SIG-M5 (cell line): ENCODE measurements at places on chromosomes 5 and 9.

GRCh38 chr9:69546265-69546664, 125.9 kb downstream of the APBA1 start:
- no peak for DNase-seq

DNA sequence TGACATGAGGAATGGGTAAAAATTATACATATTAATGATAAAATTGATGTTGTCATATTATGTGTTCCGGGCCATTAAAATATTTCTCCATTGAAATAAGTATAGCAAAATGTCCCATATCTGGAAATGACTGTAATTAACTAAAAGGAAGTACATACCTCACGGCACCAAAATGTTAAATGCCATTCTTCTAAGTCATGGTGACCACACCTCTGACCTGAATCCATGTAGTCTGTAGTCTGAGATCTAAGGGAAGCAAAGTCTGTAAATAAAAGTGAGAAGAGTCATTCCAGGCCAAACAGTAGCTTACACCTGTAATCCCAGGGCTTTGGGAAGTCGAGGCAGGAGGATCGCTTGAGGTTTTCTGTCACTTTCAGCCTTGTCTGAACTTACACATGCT, 8.7 kb upstream of the GDA start:
- DNase-seq, result no peak

GRCh38 chr9:129811967-129812363, 9.0 kb downstream of the TOR1B start:
- no peak for DNase-seq

- DNase-seq, result no peak
These were observed 14.3 kb downstream of the DAP start for GRCh38 chr5:10746711-10747110.

- DNase-seq, result no peak
These were observed 894.8 kb upstream of the CDH10 start for GRCh38 chr5:25539536-25539935.

DNA sequence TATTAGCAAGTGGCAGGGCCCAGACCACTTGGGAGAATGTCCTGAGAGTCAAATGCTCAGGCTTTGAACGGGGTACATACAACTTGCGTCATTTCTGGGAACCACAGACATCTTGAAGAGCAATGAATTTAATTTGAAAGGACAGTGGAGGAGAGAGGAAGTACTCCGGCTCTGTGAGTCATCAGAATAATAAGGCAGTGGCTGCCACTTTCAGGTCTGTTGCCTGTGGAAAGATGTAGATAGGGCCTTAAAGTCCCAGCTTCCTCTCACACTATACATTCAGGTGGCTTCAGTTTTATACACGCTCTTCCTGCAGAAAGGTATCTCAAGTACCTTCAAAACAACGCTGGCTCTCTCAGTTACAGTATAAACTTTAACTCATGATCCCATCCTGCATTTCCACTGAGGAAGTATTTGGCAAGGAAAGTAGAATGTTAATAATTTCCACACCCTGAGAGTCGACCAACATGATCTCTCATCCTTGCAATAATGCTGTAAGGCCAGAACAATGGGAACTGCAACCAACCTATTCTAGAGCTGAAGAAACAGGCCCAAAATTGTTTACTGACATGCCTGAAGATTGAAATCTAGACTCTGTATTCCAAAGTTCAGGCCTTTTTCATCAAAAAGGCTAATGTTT, 6.8 kb upstream of the PRUNE2 start:
- DNase-seq, result peak; percentile 5

GRCh38 chr5:11483630-11484029, 420.6 kb downstream of the CTNND2 start:
- DNase-seq, result no peak

- DNase-seq, result no peak
These were observed 98.7 kb downstream of the VAV2 start for GRCh38 chr9:133893191-133893994.
